Occipital lobe (tissue), 3 donors: ENCODE measurements at places on chromosomes 6 and 20. TPM values are rescaled to one million over a fixed set of nuclear protein-coding genes. Genes with fewer than 3 reads are reported as not detected.
A peak's percentile ranks its signal among the peaks of the same experiment; 100 is the strongest.

The SLPI gene
- not detected for total RNA-seq

The KHDC1 gene
- total RNA-seq = 4.1 TPM

The OPRM1 gene
- 1.7 TPM for total RNA-seq

The BFSP1 gene
- 0.31 TPM for total RNA-seq

The DEFB132 gene
- not detected for total RNA-seq

DNA sequence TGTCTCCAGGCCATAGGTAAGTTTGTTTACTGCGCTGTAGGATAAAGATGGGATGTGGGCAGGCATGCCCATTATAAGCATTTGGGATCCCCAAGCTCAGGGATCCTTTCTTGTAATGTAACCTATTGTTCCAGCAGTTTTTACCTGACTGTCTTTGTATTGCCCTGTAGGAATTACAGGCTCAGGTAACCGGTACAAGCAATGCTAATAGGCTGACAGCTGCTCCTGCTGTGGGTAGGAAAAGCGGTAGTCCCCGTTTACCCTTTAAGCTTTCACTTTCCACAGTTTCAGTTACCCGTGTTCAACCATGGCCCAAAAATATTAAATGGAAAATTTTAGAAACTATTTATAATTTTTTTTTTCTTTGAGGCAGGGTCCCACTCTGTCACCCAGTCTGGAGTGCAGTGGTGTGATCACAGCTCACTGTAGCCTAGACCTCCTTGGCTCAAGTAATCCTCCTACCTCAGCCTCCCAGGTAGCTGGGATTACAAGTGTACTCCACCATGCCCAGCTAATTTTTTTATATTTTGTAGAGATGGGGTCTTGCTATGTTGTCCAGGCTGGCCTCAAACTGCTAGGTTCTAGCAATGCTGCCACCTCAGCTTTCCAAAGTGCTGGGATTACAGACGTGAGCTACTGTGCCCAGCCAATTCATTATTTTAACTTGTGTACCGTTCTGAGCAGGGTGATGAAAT lies 108.6 kb downstream of the CDYL start:
- no peak for DNase-seq

DNA sequence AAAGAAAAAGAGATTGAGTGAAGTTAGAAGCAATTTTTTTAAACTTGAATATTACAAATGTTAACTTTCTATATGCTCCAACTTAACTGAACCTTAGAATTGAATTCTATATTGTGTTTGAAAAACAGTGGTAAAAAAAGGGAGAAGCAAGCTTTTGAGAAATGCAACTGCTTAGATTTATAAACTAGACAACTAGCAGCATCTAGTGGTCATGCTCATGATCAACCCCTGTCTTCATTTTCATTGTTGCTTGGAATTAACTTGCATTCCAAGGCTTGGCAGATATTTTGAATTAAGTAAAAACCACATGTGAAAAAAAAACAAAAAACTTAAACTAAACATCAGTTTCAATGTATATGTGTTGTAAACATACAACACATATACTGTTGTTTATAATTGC lies 113.1 kb downstream of the C6orf58 start:
- no peak for DNase-seq

DNA sequence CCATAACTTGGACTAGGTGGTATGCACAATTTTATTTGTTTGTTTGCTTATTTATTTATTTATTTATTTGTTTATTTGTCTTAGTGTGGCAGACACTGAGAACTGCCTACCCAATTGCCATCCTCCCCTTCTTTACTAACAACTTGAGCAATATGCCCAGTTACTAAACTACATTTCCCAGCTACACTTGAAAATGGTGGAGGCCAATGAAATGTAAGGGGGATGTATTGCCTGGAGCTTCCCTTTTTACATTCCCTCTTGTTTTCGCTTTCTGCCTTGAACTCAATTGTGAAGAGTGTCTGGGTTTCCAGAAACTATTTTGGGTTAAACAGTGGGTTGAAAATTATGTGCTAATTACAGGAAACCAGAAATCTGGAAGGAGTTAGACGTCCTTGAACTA lies 152.7 kb upstream of the FKBP1C start:
- DNase-seq = no peak

DNA sequence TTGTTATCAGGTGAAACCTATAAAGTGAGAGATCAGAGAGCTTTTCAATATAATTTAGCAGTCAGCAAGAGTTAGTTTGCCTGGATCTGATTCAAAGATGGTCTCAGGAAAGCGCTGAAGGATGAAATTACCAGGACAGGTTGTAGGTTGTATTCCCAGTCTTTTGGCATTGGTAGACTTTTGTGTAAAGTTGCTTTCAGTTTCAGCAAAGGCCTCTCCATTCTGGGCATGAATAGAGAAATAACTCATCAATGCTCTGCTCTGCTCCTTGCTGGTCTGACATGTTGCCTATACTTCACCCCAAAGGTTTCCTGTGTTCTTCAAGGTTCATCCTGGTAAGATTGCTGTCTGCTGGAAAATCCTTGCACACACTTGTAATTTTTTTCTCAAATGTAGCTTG lies 714.8 kb downstream of the EPM2A start:
- no peak for DNase-seq

DNA sequence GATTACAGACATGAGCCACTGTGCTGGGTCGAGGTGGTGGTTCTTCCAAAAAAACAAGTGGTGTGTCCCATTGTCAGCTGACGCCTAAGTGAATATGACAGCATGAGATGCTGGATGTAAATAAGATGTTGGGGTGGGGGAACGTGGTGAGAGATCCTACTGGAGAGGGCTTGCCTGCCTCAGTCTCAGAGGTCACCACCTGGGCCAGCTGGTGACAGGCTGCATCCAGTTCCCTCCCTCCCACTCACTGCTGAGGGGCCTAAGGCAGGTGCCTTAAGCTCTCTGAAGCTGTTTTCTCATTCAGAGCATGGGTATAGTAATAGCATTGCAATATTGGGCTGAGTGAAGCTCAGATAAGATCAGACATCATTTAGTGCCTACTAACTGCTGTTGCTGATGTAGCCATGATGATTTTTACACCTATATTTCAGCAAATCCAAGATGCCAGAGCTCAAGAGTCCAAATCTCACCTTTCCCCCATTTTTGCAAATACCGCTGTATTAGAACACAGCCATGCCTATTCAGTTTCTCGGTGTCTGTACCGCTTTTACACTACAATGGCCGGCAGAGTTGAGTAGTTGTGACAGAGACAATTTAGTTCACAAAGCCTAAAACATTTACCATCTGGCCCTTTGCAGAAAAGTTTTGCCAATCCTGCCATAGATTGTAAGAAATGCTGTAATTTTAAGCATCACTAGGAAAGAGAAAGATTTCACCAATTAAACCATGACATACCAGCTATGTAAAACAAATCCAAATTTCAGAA lies 171.3 kb downstream of the ANKRD60 start:
- no peak for DNase-seq

GRCh38 chr6:6379573-6379972 lies 59.1 kb upstream of the F13A1 start:
- DNase-seq = no peak

DNA sequence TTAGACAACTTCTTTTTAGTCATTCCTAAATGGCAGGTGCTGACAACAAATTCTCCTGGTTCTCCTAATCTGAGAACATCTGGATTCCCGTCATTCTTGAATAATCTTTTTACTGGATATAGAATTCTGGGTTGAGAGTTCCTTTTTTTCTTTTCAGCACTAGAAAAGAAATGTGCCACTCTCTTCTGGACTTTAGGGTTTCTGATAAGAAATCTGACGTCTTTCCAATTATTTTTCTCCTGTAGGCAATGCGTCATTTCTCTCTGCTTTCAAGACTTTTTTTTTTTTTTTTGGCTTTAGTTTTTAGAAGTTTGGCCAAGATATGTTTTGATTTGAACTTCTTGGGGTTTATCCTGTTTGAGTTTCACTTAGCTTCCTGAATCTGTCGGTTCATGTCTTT lies 66.1 kb upstream of the RNF24 start:
- DNase-seq = no peak

DNA sequence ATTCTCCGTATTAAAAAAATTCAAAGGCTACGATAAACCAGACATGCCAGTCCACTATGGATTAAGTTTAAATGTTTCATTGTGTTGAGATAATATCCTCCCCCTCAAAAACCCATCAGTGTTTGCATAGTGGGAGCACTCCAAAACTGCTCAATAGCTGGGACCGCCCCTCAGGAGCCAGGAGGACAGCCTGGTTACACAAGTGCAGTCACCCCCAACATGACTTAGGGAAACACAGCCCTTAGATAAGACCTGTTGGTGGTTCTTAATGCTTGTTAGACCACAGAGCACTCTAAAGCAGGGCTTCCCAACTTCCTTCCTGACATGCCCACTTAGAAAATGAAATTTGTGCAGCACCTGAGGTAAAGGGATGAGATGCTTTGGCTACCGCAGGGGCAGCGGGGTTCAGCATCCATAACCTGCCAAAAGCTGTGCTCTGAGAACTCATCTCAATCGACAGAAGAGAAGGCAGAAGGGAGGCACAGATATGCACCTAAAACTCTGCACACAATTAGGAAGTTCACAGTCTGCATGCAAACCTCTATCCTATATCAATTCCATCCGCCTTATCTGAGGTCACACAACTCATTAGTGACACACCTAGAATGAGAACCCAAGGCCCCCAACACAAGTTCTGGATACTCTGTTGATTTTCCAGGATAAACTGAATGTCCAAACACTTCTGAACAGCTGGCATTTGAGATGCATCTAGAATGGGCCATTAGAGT lies 74.3 kb downstream of the RALGAPA2 start:
- DNase-seq = no peak

DNA sequence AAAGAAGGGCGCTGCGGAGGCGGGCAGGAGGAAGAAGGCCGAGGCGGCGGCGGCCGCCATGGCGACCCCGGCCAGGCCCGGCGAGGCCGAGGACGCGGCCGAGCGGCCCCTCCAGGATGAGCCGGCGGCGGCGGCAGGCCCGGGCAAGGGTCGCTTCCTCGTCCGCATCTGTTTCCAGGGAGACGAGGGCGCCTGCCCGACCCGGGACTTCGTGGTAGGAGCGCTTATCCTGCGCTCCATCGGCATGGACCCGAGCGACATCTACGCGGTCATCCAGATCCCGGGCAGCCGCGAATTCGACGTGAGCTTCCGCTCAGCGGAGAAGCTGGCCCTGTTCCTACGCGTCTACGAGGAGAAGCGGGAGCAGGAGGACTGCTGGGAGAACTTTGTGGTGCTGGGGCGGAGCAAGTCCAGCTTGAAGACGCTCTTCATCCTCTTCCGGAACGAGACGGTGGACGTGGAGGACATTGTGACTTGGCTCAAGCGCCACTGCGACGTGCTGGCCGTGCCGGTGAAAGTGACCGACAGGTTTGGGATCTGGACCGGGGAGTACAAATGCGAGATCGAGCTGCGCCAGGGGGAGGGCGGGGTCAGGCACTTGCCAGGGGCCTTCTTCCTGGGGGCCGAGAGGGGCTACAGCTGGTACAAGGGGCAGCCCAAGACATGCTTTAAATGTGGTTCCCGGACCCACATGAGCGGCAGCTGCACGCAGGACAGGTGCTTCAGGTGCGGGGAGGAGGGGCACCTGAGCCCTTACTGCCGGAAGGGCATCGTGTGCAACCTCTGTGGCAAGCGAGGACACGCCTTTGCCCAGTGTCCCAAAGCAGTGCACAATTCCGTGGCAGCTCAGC lies 780 bp downstream of the ZCCHC3 start:
- peak; percentile 54 for DNase-seq
